Left renal pelvis (tissue), 4 donors: ENCODE measurements at places on chromosomes 2 and 18.
A peak's percentile ranks its signal among the peaks of the same experiment; 100 is the strongest.

GRCh38 chr2:206979922-206980321 lies 40.6 kb downstream of the CPO start:
- DNase-seq: no peak

DNA sequence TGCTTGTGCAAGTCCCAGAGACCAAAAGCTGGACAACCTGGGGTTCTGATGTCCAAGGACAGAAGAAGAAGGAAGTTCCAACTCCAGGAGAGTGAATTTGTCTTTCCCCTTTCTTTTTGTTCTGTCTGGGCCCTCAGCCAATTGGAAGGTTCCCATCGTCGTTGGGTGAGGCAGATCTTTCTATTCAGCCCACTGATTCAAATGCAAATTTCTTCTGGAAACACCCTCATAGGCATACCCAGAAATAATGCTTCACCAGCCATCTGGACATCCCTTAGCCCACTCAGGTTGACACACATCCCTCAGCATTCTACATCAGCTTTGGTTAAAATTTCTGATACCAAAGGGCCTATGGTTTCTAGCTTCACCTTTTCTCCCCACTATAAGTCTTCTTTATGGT lies 156.5 kb downstream of the SP3 start:
- DNase-seq: no peak

GRCh38 chr2:40507432-40507831 lies 55.5 kb upstream of the SLC8A1 start:
- no peak for DNase-seq

DNA sequence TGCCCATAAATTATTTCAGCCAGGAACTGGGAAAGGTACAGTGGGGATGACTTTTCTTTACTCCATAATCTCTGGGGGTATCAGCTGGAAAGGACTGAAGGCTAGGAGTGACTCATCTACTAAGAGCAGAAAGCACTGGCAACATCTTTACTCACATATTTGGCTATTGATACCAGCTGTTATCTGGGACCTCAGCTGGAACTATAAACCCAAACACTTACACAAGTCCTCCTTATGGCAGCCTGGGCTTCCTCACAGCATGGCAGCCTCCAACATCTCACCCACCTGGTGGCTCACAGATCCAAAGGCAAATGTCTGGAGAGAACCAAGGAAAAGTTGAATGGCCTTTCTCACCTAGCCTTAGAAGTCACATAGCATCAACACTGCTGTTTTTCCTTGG lies 379.0 kb upstream of the RND3 start:
- DNase-seq: no peak

DNA sequence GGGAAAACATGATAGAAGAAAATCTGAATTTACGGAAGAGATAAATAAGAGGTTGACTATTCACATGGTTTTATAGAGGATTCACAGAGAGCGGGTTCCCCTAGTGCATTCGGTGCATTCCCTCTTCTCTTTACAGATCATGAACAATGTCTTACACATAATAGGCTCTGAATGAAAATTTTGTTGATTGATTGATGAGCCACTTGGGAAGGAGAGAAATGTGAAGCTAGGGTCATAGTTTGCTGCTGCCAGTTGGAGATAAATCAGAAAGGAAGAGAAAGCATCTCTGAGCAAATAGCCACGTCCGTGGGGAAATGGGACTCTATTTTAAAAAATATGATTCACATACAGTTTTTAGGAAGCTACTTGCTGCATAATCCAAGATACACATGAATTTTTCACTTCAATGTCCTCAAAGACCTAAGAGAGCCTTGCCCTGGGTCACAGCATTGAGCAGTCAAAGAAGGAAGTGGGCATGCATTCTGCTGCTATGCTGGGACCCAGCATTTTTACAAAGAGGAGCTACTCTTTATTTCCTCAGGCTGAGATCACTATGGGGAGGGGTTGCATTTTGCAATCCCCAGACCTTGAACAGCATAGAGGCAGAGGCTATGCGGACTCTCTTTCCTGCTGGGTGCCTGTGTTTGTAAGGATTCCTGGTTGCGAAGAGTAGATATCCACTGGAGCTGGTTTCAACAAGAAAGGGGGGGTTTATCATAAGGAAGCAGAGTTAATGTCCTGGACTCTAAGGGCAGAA lies 395.3 kb downstream of the TSN start:
- no peak for DNase-seq

DNA sequence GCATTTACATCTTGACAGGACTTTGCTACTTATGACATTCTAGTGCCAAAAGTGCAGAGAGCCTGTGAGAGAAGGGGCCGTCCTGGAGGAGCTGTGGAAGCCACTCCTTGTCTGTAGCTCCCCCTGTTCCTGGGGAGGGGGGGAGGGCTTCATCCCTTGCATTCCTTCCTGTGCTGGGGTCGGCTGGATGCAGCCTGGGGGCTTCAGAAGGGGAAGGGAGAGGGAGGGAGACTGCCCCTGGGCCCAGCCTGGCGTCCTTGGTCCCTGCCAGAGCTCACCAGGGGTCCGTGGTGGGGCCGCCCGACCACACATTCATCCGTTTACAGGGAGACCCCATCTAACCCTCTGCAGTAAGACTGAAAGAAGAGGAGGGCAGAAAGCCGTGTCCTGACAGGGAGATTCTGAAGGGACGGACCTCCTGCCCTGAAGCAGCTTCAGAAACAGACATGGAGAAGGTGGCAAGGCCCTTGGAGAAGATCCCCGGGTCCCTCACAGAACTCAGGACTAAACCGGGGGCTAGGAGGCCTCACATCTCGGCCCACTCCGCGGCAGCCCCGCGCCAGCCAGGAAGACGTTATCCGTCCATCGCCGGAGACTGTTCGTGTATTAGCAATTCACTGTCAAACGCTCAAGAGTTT lies 258.3 kb upstream of the SALL3 start:
- DNase-seq: no peak

GRCh38 chr2:133624551-133624950 lies 56.3 kb upstream of the NCKAP5 start:
- DNase-seq: no peak

DNA sequence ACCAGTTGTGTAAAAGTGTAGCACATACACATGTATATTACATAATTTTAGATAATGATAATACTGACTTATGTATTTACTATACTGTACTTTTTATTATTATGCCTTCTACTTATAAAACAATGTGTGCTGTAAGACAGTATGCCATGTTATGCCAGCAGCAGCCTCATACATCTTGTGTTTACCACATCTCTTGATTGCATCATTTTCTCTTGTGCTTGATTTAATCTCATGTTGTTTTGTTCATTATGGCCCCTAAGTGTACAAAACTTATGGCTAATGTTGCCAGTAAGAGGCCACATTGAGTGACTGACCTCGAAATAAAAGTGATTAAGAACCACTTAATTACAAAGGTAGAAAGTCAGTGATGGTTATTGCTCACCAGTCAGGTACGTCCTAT lies 128.0 kb upstream of the SP5 start:
- DNase-seq: no peak

GRCh38 chr2:176449852-176450251 lies 180.6 kb downstream of the MTX2 start:
- no peak for DNase-seq

GRCh38 chr2:218290316-218291261 lies 1.7 kb downstream of the TMBIM1 start:
- no peak for DNase-seq

DNA sequence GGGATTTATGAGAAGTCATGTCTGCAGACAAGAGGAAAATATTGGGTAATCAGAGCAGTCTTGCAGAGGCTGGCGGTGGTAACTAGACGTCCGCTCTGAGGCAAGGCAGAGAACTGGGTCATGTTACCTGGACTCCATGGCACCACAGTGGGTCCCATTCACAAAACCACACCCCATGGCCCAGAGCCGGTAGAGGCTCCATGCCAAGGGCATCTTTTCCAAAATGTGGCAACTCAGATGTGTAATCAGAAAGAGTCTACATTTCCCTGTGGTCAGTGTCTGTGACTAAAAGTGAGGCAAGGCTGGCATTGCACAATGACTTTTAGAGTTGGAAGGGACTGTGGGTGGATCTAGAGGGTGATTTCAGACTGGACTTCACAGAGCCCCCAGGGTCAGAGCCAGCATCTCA lies 113.1 kb downstream of the MREG start:
- DNase-seq: no peak

DNA sequence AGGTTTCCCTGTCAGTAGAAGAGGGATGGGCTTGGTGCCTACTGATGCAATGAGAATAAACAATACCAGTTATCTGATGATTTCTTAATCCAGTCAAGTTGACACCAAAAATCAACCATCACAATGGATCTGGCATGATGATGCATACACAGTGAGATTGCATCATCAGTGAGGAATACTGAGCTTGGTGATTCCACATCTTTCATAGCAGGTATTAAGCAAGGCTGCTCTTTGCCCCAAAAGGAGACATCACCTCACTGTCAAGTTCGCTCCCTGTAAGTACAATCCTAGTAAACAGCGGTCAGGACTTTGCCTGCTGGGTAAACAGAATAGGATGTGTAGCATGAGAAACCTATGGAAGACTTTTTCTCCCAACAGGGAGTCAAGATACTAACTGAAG lies 282.7 kb upstream of the CDH2 start:
- DNase-seq: no peak

- DNase-seq: no peak
Observed at GRCh38 chr2:28908172-28908571, 13.7 kb downstream of the WDR43 start.

DNA sequence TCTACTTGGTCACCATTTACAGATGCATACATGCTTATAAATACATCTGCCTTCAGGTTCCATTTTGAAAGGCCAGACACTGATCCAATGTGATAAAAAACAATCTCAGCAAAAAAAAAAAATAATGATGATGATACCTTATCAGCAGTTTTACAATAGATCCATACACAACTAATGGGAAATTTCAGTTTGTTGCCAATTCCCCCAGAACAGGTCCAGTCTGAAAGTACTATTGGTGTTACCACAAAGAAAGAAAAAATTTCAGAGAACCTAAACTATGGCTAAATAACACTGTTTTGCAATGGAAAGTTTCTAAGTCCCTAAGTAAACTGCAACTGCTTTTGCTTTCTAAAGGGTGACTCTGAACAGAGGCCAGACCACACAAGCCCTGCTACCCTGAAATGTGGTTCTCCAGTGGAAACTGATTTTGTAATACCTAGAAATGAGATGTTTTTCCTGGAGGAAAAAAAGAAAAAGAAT lies 54.1 kb downstream of the LPIN2 start:
- DNase-seq: no peak

DNA sequence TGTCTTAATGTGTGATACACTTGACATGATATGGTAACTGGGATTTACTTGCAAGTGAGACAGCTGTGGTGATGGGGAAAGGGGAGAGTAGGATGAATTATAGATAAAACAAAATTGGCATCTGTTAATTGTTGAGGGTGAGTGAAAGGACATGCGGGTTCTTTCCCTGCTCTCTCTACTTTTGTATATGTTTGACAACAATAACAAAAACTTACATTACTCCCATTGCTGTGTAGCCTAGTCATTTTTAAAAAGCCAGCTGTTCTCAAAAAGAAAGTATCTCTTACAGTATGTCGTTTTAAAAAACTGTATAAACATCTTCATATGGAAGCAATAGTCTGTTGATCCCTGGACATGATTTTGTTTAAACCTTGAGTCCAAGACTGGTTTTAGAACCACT lies 117.6 kb downstream of the MYO1B start:
- DNase-seq: no peak

GRCh38 chr2:140596447-140596846 lies 1534.4 kb downstream of the LRP1B start:
- DNase-seq: no peak

GRCh38 chr2:220277445-220277975 lies 650.1 kb downstream of the SLC4A3 start:
- no peak for DNase-seq

- DNase-seq: no peak
Observed at GRCh38 chr18:51726614-51727013, 529.1 kb upstream of the MEX3C start.

GRCh38 chr2:226984750-226985582 lies 149.1 kb downstream of the RHBDD1 start:
- DNase-seq: peak; percentile 60

DNA sequence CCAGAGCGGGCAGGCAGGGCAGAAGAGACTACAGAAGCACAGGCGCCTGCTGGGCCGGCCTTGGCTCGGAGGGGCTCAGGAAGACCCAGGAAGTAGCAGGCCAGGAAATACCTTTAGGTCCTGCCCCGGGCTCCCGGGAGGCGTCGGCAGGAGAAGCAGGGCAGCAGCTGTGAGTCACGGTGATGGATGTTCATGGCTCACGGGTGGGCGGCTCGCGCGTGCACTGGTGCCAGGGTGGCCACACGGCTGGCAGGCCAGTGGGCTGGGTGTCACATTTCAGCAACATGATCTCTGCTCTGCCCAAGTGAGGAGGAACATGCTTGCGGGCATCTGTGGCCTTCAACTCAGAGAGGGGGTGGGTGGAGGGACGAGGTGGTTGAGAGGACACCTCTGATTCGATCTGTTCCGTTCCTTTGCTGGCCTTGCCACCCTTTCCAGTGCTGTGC lies 139.3 kb downstream of the KLHL29 start:
- no peak for DNase-seq

GRCh38 chr2:191866675-191867506 lies 20.0 kb upstream of the CAVIN2 start:
- no peak for DNase-seq

GRCh38 chr18:45104049-45104395 lies 423.3 kb downstream of the SETBP1 start:
- no peak for DNase-seq

DNA sequence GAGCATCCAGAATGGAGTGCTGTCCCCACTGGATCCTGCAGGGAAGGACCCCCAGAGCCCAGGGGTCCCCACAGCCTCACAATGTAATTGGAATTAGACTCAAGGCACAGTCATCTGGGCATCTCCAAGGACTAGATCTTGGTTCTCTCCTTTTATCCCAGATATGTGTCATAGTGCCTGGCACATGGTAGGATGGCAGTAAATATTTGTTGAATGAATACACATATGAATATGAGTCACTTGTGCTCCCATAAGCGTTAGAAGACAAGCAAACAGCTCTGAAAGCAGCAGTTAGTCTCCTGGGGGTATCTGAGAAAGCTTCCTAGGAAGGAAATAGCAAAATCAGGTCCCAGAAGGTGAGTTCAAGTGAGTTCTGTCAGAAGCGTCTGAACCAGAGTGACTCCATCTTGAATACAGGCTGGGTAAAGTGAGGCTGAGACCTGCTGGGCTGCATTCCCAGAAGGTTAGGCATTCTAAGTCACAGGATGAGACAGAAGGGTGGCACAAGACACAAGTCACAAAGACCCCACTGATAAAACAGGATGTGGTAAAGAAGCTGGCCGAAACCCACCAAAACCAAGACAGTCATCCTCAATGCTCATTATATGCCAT lies 234.1 kb upstream of the ID2 start:
- DNase-seq: no peak

GRCh38 chr2:176599796-176600485 lies 330.7 kb downstream of the MTX2 start:
- no peak for DNase-seq

- no peak for DNase-seq
Observed at GRCh38 chr2:195727106-195727505, 70.1 kb downstream of the SLC39A10 start.

- DNase-seq: no peak
Observed at GRCh38 chr2:85248773-85249509, 78.8 kb downstream of the TGOLN2 start.

DNA sequence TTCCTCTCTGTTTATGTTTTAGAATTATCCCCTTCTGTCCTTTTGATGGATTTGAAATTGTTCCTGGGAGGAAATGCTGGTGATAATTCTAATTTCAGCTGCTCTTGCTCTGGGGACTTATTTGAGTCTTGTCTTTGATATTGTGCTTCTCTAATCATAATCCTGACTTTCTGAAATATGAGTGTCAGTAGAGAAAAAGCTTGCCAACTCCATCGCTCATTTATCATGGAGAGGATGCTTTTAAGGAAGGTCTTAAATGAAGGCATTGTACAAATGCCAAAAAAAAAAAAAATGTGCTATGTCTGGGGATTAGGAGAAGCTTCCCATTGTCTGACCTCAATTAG lies 159.5 kb downstream of the NYAP2 start:
- no peak for DNase-seq
